ENCODE measurements at places on chromosomes 7 and 10.

GRCh38 chr10:131682271-131682962 is 218.4 kb upstream of the PPP2R2D start:
- DNase-seq = no peak

GRCh38 chr7:78165454-78165853 is 366.9 kb downstream of the PHTF2 start:
- DNase-seq = no peak

- no peak for DNase-seq
These were observed at the start of gene ZC3HAV1L for GRCh38 chr7:139035586-139036353. TSS of gene ZC3HAV1L (minus strand) at chr7:139036042. CDS start at chr7:139036017, 25 bp downstream.

DNA sequence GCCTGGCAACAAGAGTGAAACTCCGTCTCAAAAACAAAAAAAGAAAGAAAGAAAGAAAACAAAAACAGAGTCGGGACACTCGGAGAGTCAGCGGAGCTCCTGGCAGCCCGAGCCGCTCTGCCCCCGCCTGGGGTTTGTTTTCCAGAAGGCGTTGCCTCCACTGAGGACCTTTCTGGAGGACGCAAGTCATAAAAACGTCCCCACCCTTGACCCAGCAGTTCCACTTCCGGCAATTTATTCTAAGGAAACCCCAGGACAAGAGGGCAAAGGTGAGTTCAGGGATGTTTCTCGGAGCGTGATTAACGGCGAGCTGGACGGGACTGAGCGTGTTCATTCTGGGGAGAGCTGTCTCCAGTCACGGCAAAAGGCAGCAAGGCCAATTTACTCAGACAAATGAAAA is 27.0 kb upstream of the SUN1 start:
- no peak for DNase-seq

DNA sequence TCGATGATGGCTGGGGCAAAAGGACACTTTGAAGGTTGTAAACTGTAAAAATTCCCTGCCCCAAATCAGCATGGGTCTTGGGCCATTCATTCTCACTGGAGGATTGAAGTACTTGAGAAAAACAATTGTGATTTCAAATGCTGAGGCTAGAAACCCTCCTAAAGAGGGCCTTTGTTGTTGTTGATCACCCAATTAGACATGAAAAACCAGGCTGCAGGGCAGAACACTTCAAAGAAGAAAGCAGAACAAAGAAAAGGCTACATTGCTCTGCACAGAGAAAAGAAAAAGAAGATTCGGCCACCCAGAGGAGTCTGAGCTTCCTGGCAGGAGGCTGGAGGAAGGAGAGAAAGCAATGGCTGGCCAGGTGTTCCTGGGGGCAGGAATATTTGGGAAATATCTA is 143.1 kb downstream of the NPY start:
- DNase-seq = no peak

DNA sequence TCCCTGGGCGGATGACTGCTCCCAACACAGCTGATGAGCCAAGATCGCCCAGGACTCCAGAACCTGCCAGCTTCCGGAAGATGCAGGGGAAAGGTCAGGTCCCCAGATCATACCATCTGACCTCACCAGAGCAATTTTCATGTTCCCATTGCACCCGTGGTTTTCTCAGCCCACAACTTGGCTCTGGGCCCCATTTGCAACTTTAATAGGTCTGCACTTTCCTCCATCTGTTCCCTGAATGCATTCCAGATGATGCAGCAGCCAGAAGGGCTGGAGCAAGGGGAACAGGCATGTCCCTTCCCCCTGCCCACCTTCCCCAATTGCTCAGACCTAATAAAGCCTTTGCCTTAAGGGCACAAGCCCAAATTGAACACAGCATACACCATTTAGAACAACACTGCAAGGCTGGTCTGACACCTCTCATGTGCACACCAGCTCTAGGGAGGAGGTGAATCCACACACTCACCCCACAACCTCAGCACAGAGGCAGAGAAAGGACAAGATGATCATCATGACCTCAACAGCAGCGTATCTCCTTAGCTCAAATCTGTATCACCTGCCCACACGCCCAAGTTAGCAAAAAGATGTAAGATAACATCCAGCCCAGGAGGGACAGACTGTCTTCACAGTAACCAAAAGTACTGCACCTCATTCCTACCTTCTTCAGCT is 87.5 kb downstream of the PLXNA4 start:
- no peak for DNase-seq

- no peak for DNase-seq
These were observed 287.7 kb downstream of the DOCK4 start for GRCh38 chr7:111918461-111918860.

DNA sequence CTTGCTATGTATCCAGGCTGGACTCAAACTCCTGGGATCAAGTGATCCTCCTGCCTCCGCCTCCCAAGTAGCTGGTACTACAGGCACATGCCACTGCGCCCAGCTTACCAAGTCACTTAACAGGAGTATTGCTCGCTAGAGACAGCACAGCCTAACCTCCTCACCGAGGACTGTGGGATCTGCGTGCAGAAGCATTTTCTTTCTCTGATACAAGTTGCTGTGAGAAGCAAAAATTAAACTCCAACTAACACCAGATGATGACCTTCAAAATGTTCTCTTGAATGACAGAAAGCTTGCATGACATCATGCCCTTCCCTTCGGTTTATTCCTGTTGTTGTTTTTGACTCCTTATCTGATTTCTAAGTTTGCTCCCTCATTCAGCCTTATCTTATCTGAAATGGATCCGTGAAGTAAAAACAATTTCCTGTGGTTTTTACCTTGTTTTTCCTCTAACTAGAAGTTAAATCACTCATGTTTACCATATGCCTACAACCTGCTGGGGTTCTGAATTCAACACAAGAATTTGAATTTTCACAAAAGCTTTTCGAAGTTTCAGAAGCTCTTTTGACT is 94.4 kb upstream of the KIF5B start:
- DNase-seq = no peak

- DNase-seq = no peak
These were observed 41.1 kb upstream of the TMEM213 start for GRCh38 chr7:138756591-138757242.

DNA sequence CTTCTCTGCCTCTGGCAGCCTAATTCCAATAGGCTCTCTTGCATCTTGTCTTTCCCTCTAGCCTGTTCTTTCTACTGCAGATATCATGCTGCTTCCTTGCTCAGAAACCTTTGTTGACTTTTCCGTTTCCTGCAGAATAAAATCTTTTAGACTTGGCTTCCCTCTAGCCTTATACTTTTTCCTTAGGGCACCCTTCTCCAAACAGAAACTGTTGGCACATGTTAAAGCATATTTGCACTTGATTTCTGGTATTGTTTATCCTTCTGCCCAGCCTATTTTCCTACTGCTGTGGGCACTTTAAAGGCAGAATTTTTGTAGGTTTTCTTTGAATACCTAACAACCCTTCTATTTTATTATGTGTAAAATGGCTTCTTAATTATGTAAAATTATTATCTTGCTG is 4.6 kb downstream of the GNAI1 start:
- no peak for DNase-seq

GRCh38 chr7:119748991-119749390 is 524.0 kb upstream of the KCND2 start:
- DNase-seq = no peak

DNA sequence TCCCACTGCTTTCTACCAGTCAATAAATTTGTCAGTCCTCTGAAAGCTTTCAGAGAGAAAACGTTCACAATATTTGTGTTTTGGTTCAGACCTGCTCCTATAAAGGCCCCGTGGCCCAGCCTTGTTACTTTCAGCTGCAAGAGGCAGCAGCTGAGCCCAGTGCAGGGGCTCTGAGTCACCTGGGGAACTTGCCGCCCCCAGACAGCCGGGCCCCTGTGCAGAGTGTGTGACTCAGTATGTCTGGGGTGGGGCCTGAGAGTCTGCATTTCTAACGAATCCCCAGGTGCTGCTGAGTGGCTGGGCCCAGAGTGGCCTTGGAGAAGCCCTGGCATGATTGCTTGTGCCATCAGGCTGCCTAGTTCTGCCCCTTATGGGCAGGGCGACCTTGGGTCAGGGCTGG is 303.5 kb downstream of the PAXIP1 start:
- peak; percentile 75 for DNase-seq

Data from caudate nucleus (tissue), 63 donors.